Ovary (tissue), 10 donors: ENCODE measurements at places on chromosomes 6 and 20. TPM values are rescaled to one million over a fixed set of nuclear protein-coding genes. Genes with fewer than 3 reads are reported as not detected.
A peak's percentile ranks its signal among the peaks of the same experiment; 100 is the strongest.

- no peak overlapping the region for H3K27ac ChIP-seq
- H3K27me3 ChIP-seq = no peaks in the 10 kb centered on the region
- H3K4me3 ChIP-seq = no peak overlapping the region
- no peaks in the 10 kb centered on the region for H3K36me3 ChIP-seq
- no peaks in the 10 kb centered on the region for H3K4me1 ChIP-seq
Measured at GRCh38 chr20:63265891-63266515, 6.6 kb upstream of the ARFGAP1 start.

RAB44 gene
- total RNA-seq = 0.15 TPM

DNA sequence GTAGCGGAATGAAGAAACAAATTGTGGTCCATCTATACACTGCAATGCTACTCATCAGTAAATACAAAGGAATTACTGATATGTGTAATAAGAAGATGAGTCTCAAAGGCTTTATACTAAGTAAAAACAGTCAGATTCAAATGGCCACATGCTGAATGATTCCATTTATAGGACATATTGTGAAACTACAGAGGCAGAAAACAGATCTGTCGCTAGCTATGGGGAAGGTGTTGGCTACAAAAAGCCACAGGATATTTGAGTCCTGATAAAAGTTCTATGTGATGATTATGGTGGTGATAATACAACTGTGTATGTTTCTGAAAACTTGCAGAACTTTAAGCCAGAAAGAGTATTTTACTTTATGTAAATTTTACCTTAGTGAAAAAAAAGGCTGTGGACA, 313.2 kb downstream of the HDGFL1 start:
- H3K27ac ChIP-seq = no peak overlapping the region
- no peaks in the 10 kb centered on the region for H3K27me3 ChIP-seq
- H3K4me3 ChIP-seq = no peak overlapping the region
- no peaks in the 10 kb centered on the region for H3K4me1 ChIP-seq
- no peak for DNase-seq

GRCh38 chr6:95576218-95576997, 927 bp upstream of the MANEA start:
- no peaks in the 10 kb centered on the region for H3K36me3 ChIP-seq
- H3K27ac ChIP-seq = peak overlapping the region; percentile 94
- no peaks in the 10 kb centered on the region for H3K4me1 ChIP-seq
- peak overlapping the region; percentile 59 for H3K4me3 ChIP-seq
- no peak for DNase-seq

DNA sequence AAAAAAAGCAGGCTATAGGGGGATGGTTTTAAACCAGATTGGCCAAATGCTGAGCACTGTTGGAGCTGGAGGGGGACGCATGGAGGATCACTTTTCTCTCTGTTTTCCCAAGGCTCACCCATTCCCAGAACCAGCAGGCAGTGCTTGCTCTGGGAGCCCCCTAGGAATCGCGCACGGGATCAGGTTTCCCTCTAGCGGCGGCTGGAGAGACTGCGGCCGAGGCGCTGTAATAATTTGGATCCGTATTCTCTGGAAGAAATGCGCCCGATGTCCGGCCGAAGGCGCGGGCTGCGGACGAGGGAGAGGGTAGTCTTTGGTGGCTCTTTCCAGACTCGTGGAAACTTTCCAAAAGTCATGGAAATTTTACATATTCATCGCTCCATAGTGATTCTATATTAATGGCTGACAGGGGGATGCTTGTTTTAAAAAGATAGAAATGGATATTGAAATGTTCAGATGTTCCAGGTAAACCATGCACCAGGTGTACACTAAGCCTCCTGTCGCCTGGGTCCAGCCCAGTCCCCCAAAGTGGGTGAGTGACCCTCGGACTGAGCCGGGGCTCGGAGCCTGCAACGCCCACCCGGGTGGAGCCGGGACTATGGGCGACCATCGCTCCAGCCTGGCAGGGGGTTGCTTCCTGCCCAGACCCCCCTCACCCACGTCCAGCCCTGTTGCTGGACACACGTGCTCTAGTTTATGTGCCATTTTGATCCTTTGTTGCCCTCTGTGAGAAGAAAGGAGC, 78.7 kb upstream of the PHACTR3 start:
- H3K4me1 ChIP-seq = no peaks in the 10 kb centered on the region
- peak; percentile 58 for DNase-seq
- H3K36me3 ChIP-seq = no peaks in the 10 kb centered on the region
- H3K27ac ChIP-seq = no peak overlapping the region
- H3K4me3 ChIP-seq = no peak overlapping the region

ELOVL4 gene
- total RNA-seq = 3.1 TPM

DNA sequence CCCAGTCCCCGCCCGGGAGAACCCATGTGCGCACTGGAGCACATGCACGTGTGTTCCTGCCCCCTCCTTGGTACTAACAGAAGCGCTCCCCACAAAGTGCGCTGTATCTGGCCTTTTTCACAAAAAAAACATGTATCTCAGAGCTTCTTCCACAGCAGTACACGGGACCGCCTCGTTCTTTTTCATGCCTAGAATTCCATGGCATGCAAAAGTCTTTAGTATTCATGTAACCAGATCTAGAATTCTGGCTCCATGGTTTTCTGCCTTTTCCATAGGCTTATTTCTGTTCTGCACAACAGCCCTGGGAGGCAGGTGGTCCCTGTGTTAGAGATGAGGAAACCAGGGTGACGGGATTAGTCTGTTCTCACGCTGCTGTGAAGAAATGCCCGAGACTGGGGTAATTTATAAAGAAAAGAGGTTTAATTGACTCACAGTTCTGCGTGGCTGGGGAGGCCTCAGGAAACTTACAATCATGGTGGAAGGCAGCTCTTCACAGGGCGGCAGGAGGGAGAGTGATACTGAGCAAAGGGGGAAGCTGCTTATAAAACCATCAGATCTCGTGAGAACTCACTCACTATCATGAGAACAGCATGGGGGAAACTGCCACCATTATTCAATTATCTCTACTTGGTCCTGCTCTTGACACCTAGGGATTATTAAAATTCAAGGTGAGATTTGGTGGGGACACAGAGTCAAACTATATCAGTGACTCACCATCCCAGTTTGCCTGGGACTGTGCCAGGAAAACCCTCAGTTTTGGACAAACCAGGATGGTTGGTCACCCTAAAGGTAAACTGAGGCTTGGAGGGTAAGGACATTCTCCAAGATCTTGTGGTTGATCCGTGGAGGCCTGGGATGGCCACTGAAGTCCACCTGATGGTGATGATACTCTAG, 41.0 kb downstream of the C20orf203 start:
- H3K36me3 ChIP-seq = no peaks in the 10 kb centered on the region
- H3K4me1 ChIP-seq = peaks cover 12% of the 10 kb centered on the region
- DNase-seq = no peak
- no peak overlapping the region for H3K27ac ChIP-seq

BIRC7 gene
- not detected for total RNA-seq

- no peak for DNase-seq
- peaks cover 7% of the 10 kb centered on the region for H3K4me1 ChIP-seq
- no peak overlapping the region for H3K27ac ChIP-seq
- H3K4me3 ChIP-seq = no peak overlapping the region
- H3K36me3 ChIP-seq = no peaks in the 10 kb centered on the region
Measured at GRCh38 chr6:128483472-128484135, 36.8 kb downstream of the PTPRK start.

PRELID3B gene
- total RNA-seq = 26.2 TPM

- no peaks in the 10 kb centered on the region for H3K36me3 ChIP-seq
- peaks cover 9% of the 10 kb centered on the region for H3K4me1 ChIP-seq
- H3K4me3 ChIP-seq = peak within 1 kb of the TSS; percentile 72
Measured at GRCh38 chr20:36573103-36573797, at the start of gene TGIF2. Gene TGIF2 (plus strand): TSS chr20:36573597. CDS start chr20:36578775, 5,178 bp downstream.

ADGB gene
- total RNA-seq = not detected

DNA sequence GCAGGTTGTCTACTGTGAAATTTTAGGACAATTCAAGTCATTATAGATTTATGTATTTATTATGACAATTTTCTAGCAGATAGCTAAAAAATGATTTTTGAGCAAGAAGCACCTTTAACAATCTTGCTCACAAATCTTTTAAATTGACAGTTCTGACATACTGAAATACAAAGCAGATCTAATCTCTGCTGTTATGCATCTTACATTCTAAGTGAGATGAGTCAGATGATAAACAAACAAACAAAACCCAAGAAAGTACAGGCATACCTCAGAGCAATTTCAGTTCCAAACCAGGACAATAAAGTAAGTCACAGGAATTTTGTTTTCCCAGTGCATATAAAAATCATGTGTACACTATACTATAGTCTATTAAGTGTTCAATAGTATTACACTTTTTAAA, 430.7 kb upstream of the PTCHD4 start:
- H3K4me3 ChIP-seq = no peak overlapping the region
- H3K27me3 ChIP-seq = no peaks in the 10 kb centered on the region
- DNase-seq = no peak
- H3K27ac ChIP-seq = no peak overlapping the region
- no peaks in the 10 kb centered on the region for H3K4me1 ChIP-seq
- no peaks in the 10 kb centered on the region for H3K36me3 ChIP-seq

DNA sequence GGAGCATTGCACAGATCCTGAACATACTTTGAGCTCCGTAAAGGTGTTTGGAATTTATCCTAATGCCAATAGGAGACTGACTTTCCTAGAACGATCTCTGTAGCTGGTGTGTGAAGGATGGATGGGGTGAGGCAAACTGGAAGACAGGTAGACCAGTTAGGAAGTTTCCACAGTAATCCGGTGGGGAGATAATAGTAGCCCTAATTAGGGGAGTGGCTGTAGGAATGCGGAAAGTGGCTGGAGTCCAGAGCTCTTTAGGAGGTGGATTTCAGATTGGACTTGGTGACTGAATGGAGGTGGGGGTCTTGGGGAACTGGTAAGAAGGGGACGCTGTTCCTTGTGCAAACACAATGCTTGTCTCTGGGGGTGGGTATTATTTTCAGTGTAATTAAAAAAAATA, 146.3 kb downstream of the SOX4 start:
- no peak overlapping the region for H3K4me3 ChIP-seq
- H3K36me3 ChIP-seq = no peaks in the 10 kb centered on the region
- H3K27ac ChIP-seq = no peak overlapping the region
- no peak for DNase-seq
- no peaks in the 10 kb centered on the region for H3K27me3 ChIP-seq
- no peaks in the 10 kb centered on the region for H3K4me1 ChIP-seq

GRCh38 chr6:56370561-56371211, 123.3 kb upstream of the COL21A1 start:
- no peaks in the 10 kb centered on the region for H3K27me3 ChIP-seq
- H3K4me3 ChIP-seq = no peak overlapping the region
- H3K36me3 ChIP-seq = no peaks in the 10 kb centered on the region
- H3K27ac ChIP-seq = peak overlapping the region; percentile 48
- peak; percentile 78 for DNase-seq

GSTA3 gene
- total RNA-seq = not detected

DNA sequence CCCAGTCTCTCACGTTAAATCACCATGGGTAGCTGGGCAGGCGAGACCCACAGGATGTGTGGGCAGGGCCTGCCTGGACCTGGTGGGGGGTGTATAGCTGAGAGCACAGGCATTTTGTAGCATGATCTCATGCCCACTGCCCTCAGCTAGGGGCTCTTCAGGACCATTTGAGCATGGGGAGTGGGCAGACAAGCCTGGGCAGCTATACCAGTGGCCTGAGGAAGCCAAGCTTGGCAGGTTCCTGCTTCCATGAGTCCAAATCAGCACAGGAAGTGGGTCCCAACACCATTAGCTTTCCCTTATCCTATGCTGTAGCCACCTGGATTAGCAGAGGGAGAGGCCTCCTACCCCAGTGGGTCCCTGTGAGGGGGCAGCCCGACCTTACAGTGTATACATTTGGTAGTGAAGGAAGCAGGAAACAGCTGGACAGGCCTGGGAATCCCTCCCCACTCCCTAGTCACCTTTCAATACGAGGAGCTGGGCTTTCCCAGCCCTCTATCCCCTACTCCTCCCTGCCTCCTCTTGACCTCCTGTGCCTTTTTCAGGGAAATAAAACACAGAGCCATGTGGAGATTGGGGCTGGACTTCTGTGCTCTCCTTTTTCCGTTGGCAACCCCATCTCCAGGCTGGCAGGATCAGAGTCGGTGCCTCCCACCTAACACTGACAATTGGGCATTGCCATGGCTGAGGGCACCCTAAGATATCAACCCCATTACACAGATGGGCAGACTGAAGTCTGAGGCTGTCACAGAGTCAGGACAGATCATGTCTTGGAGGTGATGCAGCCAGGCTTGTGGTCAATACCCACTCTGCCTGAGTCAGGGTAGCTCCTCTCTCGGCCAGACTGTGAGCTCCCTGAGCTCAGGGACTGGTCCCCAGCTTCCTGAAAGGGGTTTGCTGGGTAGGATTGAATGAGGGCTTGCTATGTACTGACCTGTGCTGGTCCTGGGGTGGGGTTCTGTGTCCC, 59.8 kb downstream of the MRPL14 start:
- peaks cover 4% of the 10 kb centered on the region for H3K4me1 ChIP-seq
- DNase-seq = no peak
- H3K27ac ChIP-seq = no peak overlapping the region
- H3K27me3 ChIP-seq = no peaks in the 10 kb centered on the region
- H3K36me3 ChIP-seq = no peaks in the 10 kb centered on the region

DNA sequence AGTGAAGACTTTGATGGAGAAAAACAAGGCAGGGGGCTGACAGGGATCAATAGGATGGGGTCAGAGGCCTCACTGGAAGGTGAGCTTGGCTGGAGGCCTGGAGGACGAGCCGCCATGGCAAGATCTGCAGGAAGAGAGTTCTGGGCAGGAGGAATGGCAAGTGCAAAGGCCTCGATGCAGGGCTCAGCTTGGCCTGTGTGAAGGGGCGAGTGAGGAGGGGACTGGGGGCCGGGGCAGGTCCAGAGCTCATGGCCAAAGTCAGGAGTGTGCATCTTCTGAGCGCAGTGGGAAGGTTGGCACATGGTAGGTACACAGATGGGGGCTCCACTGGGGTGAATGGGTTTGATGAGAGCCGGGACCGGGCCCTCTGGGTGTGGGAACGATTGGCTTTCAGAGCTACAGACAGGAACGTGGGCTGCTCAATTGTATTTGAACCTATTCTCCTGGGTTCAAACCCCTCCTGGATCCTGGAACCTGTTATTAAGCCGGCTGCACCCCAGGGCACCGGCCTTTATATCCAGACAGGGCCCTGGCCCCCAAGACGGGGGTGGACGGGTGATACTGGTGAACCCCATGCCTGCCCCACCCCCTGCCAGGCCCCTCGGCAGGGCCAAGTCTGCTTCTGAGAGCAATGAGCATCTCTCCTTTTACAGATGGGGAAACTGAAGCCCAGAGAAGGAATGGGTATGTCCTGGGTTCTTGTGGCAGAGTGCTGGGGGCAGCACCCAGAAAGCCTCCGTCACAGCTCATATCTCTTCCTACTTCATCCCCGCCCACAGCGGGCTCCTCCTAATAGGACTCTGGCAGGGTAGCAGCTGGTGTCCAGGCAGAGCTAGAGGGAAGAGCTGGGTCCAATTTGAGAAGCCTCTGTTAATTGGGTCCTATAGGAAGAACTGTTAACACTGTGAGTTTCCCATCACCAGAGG, 106.1 kb downstream of the CEBPB start:
- DNase-seq = no peak
- no peak overlapping the region for H3K4me3 ChIP-seq
- H3K27ac ChIP-seq = peak overlapping the region; percentile 67
- no peaks in the 10 kb centered on the region for H3K27me3 ChIP-seq
- peaks cover 6% of the 10 kb centered on the region for H3K4me1 ChIP-seq
